NCI-H524 treated with DMSO at 0.1 percent for 48 hours (cell line): ENCODE measurements at places on chromosomes 13 and 19.

DNA sequence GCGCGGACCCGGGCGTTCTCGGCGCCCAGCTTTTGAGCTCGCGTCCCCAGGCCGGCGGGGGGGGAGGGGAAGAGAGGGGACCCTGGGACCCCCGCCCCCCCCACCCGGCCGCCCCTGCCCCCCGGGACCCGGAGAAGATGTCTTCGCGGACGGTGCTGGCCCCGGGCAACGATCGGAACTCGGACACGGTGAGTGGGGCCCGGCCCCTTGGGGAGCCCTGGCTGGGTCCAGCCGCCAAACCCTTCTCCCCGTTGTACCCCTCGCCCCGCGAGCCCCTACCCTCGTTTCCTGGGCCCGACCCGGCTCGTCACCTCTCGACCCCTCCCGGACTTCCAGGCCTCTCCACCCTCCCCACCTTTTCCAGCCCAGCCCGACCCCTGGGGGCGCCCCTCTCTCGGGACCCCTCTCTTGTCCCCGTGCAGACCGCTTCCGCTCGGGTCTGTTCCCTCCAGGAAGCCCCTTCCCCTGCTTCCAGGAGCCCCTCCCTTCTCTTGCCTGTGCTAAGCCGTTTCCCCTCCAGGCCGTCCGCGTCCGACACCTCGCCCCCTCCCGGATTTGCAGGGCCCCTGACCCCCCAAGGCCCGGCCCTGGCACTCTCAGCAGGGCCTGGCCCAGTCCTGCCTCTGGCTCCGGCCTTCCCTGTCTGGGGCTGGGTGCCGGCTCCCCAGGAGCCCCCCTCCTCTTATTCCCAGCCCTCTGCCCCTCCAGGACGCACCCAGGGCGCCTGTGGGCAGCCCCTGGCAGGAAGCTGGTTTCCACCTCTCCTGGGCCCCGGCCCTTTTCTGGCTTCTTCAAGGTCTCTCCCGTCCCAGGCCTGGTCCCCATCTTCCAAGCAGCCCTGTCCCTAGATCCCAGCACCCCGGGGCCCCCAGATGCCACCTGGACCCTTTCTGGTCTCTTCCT is 632 bp downstream of the MARK4 start:
- DNase-seq, result no peak

GRCh38 chr13:93714171-93714570 is 487.6 kb downstream of the GPC6 start:
- no peak for DNase-seq

DNA sequence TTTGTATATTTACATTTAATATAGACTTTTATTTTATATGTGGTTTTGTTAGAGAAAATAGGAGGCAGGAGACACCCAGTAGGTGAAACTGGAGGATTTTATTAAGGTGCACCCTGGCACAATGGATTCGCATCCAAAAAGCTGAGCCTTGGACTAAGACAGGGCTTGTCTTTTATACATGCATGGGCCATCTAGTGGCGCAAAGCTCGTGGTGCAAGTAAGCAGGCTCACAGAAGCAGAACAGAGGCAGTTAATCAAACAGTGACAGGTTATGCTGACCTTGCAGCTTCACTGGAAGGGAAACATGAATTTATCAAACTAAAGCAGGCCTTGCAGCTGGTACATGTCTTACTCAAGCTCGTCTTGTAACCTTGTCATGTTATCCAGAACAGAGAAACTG is 58.8 kb upstream of the ZNF681 start:
- DNase-seq, result no peak

- DNase-seq, result no peak
These were observed 38.9 kb downstream of the N4BP2L2 start for GRCh38 chr13:32499538-32500210.

DNA sequence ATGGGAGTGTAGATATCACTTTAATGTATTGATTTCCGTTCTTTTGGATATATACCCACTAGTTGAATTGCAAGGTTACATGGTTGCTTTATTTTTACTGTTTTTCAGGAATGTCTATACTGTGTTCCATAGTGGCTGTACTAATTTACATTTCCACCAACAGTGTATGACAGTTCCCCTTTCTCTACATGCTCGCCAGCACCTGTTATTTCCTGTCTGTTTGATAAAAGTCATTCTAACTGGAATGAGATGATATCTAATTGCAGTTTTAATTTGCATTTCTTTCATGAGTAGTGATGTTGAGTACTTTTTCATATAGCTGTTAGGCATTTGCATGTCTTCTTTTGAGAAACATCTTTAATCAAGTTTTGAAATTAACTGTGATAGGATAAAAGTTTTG is 818.6 kb downstream of the SLITRK6 start:
- DNase-seq, result no peak
